ENCODE measurements at places on chromosomes 3 and 15. TPM values are rescaled to one million over a fixed set of nuclear protein-coding genes. Genes with fewer than 3 reads are reported as not detected.
A peak's percentile ranks its signal among the peaks of the same experiment; 100 is the strongest.

DNA sequence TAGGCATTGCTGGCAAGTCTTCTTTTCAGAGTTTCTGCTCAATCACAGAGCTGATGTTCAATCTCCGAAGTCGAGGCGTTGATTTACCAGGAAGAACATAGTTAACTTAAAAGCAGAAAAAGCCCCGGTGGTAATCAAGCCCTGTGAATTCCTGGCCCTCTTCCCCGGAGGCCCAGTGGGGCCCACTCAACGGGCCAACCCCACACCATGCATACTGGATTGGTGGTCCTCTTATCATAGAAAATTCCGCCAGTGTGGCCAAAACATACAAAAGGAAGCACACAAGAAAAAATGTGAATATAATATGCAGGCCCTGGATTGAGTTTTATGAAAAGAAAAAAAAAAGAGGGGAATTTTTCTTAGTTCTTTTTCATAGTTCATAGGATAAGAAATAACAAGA is 873.0 kb upstream of the NR2F2 start:
- peak; percentile 47 for DNase-seq

Gene SAMMSON
- not detected for total RNA-seq

Gene CCDC54
- not detected for total RNA-seq

GRCh38 chr3:160956785-160957184 is 148.4 kb downstream of the B3GALNT1 start:
- no peak for DNase-seq

GRCh38 chr3:74048699-74049098 is 424.0 kb upstream of the PDZRN3 start:
- no peak for DNase-seq

All from heart left ventricle (tissue), 16 donors.